Natural killer cell (primary cell): ENCODE measurements at places on chromosomes 16 and 17. TPM values are rescaled to one million over a fixed set of nuclear protein-coding genes. Genes with fewer than 3 reads are reported as not detected.

DNA sequence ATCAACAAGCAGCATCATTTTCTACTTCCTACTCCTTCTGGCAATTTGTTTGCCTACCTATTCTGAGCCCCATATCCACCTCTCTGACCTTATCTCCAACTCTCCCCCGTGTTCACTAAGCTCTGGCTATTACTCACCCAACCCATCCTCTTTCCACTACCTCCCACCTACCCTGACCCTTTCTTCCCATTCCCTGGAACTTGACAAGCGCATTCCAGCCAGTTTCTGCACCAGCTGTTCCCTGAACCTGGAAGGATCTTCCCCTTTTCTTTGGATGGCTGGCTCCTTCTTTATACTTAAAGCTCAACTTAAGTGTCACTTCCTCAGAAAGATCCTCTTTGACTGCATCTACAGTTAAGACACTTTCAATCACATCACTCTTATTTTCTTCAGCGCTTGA, 2.2 kb downstream of the DCUN1D3 start:
- no peak for DNase-seq

CENPN gene
- total RNA-seq = 6.6 TPM

GRCh38 chr16:12613131-12613991, 190.3 kb downstream of the CPPED1 start:
- DNase-seq = no peak

GRCh38 chr16:26982422-26982821, 84.3 kb upstream of the C16orf82 start:
- DNase-seq = no peak

- DNase-seq = no peak
Measured at GRCh38 chr16:52812678-52813556, 239.8 kb downstream of the CHD9NB start.

DNA sequence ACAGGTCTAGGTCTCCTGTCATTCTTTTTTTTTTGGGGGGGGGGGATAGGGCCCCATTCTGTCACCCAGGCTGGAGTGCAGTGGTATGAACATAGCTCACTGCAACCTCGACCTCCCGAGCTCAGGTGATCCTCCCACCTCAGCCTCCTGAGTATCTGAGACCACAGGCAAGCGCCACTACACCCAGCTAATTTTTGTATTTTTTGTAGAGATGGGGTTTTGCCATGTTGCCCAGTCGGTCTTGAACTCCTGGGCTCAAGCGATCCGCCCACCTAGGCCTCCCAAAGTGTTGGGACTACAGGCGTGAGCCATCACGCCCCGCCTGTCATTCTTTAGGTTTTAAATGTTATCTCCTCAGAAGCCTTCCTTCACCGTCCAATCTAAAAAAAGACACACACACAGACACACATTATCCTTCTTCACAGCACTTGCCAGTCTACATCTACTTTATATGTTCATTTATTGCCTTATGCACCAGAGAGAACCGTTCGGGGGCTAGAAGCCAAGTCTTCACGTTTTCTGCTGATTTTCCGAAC, 694 bp downstream of the MRPL27 start:
- DNase-seq = no peak

DNA sequence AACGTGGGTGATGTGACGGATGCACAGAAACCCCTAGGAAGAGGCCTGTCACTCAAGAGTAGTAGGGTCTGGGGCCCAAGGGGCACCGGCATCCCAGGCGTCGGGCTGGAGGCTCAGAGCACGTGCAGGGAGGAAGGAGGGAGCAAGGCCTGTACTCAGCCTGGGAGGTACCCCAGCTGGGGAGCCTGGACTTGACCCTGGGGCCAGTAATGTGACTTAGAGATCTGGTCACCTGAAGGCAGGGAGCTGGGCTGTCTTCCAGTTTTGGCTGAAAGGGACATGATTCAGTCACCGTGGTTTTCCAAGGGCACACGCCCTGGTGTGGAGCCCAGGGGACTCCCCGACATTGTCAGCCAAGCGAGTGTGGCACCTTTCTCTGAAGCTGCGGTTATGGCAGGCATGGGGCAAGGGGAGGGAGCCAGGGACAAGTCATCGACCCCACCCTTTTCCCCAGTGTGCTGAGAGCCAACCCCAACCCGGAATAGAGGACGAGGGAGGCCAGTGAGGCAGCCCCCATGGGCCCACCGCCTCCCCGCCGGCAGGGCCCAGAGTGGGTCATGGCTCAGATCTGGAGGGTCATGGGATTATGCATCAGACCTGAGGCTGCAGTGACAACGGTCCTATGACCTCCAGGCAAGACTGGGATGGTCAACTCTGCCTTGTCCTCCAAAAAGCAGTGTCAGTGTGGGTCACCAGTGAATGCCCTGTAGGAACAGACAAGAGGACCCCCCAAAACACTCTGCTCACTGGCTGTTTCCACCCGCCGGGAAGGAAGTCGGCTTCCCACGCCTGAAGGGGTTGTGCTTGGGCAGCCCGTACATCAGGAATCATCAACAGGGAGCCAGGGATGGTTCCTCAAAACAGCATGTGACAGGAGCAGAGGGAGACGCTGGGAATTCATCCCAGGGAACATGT, 41.9 kb downstream of the MEAK7 start:
- no peak for DNase-seq

DNA sequence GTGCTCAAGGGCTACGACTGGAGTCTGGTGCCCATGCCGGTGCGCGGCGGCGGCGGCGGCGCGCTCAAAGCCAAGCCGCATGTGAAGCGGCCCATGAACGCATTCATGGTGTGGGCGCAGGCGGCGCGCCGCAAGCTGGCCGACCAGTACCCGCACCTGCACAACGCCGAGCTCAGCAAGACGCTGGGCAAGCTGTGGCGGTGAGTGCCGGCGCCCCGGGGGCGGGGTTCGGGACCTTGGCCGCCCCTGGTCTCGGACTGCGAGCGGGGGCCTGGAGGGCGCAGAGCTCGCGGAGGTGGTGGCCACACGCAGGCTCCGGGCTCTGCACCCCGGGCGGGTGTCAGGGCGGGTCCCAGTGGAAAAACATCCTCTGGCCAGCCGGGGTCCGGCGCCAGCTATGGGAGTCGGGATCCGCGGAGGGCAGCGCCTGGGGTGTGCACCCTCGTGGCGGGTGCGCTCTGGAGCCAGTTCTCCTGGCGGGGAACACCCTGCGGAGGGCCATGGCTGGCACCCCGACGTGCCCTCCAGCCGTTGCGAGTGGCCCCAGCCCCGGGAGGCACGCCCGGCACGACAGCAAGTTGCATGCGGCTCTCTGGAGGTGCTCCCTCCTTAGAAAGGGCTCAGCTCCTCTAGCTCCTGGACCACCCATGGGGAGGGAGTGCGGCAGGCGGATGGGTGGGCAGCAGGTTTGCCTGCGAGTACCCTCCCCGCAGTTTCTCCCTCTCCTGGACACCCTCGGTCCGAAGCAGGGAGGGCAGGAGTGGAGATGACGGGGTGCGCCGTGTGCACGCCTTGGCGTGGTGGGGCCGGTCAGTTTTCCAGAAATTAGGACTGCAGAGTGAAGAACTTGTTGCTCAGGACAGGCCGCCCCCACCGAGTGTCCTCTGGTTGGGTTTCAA, 824 bp downstream of the SOX8 start:
- peak; percentile 53 for DNase-seq

SMIM5 gene
- 1.5 TPM for total RNA-seq

DNA sequence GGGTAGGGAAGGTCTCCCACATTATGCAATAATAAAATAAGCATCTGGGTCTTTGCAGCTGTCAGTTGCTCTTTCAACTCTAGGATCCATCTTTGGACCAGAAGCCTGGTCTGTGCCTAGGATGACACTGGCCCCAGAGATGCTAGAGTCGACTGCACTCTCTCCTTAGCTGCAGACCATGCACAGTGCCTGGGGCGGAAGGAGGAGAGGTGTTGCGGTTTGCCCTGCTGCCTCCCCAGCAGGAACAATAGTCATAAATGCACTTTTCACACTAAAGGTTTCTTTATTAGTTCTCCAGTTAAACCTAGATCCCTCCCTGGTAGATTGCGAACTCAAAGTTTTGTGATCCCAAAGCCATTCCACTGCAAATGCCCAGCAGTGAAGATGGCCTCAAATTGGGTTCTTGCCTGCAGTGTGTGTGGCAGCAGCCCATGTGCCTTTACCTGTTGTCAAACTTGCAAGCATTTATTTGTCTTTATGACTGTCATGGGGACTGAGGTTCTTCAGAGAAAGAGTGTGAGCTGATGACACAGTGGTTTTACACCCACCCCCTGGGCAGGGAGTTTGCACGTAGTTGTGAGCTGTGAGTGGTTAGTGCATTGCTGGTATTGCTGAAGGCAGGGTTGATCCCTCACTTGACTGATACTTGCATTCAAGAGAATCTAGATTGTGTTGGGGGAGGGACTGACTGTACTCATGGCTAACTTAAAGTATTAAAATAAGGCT, 10.3 kb downstream of the ATXN1L start:
- DNase-seq = no peak

DNA sequence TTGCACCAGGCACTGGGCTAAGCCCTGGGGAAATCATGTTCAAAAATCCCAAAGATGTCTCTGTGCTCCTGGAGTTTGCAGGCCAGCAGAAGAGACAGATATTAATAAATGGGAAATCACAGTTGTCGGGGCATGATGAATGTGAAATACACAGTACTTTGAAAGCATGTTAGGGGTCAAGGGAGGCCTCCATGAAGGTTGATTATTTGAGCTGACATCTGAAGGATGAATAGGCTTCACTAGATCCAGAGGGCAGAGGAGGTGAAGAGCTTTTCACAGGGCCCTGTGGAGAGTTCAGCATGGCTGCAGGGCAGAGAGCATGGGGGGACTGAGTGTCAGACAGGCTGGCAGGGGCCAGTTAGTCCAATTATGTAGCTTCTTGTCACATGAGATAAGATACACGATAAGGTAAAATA, 2.6 kb downstream of the ANKRD40CL start:
- DNase-seq = no peak
